T-helper 1 cell treated with Interleukin-12 subunit alpha and Interleukin-12 subunit beta and Interleukin-4 antibody, amounts not matched to agents 30 ng/mL and 1 ng/mL, for 36 hours (primary cell): ENCODE measurements at places on chromosomes 6 and 20. TPM values are rescaled to one million over a fixed set of nuclear protein-coding genes. Genes with fewer than 3 reads are reported as not detected.

DBNDD2 gene
- total RNA-seq, result 19.6 and 22.5 TPM in 2 replicates

SFTA2 gene
- total RNA-seq, result not detected in 2 replicates

RCAN2 gene
- total RNA-seq, result 6.4 and 6.6 TPM in 2 replicates

SLC18B1 gene
- 3.2 and 4.3 TPM in 2 replicates for total RNA-seq

CRYBG1 gene
- total RNA-seq, result 15.4 and 16.9 TPM in 2 replicates

EPPIN gene
- total RNA-seq, result not detected in 2 replicates

OPRM1 gene
- total RNA-seq, result not detected in 2 replicates

GSTA2 gene
- total RNA-seq, result not detected in 2 replicates

VSX1 gene
- not detected in 2 replicates for total RNA-seq

TMEM217 gene
- 8.0 TPM in 2 replicates for total RNA-seq

MYMX gene
- not detected in 2 replicates for total RNA-seq

MEI4 gene
- total RNA-seq, result not detected in 2 replicates

CCM2L gene
- not detected in 2 replicates for total RNA-seq

RIOK1 gene
- total RNA-seq, result 37.2 and 46.3 TPM in 2 replicates

TMEM244 gene
- not detected in 2 replicates for total RNA-seq

ELOVL2 gene
- not detected in 2 replicates for total RNA-seq

SEMG1 gene
- total RNA-seq, result not detected in 2 replicates

RSPO3 gene
- total RNA-seq, result not detected in 2 replicates

WFDC5 gene
- total RNA-seq, result not detected in 2 replicates

NR2E1 gene
- total RNA-seq, result not detected in 2 replicates

SAMD10 gene
- total RNA-seq, result 44.0 and 45.4 TPM in 2 replicates

SLC52A3 gene
- total RNA-seq, result not detected in 2 replicates

SNX9 gene
- 14.2 and 14.8 TPM in 2 replicates for total RNA-seq

SRC gene
- total RNA-seq, result 5.3 TPM in 2 replicates

RSPH4A gene
- total RNA-seq, result 0.29 and 0.37 TPM in 2 replicates

CEP250 gene
- 69.9 and 74.1 TPM in 2 replicates for total RNA-seq

FOXA2 gene
- not detected in 2 replicates for total RNA-seq

GRM1 gene
- total RNA-seq, result not detected in 2 replicates

ADTRP gene
- 9.2 and 9.5 TPM in 2 replicates for total RNA-seq

BMP7 gene
- total RNA-seq, result 0.80 TPM in 1 of 2 replicates, not detected in the other

FRK gene
- 0.02 TPM in 2 replicates for total RNA-seq

ANGPT4 gene
- total RNA-seq, result not detected in 2 replicates

CALHM5 gene
- not detected in 2 replicates for total RNA-seq

CST11 gene
- not detected in 2 replicates for total RNA-seq

SPEF1 gene
- 0.12 TPM in 1 of 2 replicates, not detected in the other for total RNA-seq

ATP6V1G2 gene
- 1.2 and 1.4 TPM in 2 replicates for total RNA-seq

LRFN2 gene
- 6.6 and 7.4 TPM in 2 replicates for total RNA-seq

FRMD1 gene
- not detected in 2 replicates for total RNA-seq

TMEM170B gene
- total RNA-seq, result 0.32 and 0.37 TPM in 2 replicates
